ENCODE measurements at places on chromosomes 6 and 20. TPM values are rescaled to one million over a fixed set of nuclear protein-coding genes. Genes with fewer than 3 reads are reported as not detected.

The FAXC gene
- total RNA-seq, result under 0.01 TPM

The EPPIN gene
- not detected for total RNA-seq

The COQ3 gene
- total RNA-seq, result 0.73 TPM

The SULF2 gene
- total RNA-seq, result 30.5 TPM

The PDE7B gene
- total RNA-seq, result 41.9 TPM

The CST11 gene
- not detected for total RNA-seq

The MUC21 gene
- not detected for total RNA-seq

The BMP5 gene
- not detected for total RNA-seq

The SSR1 gene
- 150 TPM for total RNA-seq

The DOP1A gene
- 6.6 TPM for total RNA-seq

The RIPPLY2 gene
- total RNA-seq, result not detected

The TSPO2 gene
- not detected for total RNA-seq

The EPB41L1 gene
- 33.9 TPM for total RNA-seq

The PTCHD4 gene
- total RNA-seq, result 2.0 TPM

The CD24 gene
- total RNA-seq, result 0.12 TPM

The CRISP3 gene
- total RNA-seq, result not detected

The SLC39A7 gene
- 143 TPM for total RNA-seq

The IP6K3 gene
- not detected for total RNA-seq

The ENPP3 gene
- not detected for total RNA-seq

The VSTM2L gene
- total RNA-seq, result 1.9 TPM

Measured in cardiac ventricle fibroblast (primary cell).